ENCODE measurements at places on chromosomes 2 and 18. TPM values are rescaled to one million over a fixed set of nuclear protein-coding genes. Genes with fewer than 3 reads are reported as not detected.

- no peaks in the 10 kb centered on the region for H3K27me3 ChIP-seq
- no peak overlapping the region for H3K27ac ChIP-seq
- H3K4me1 ChIP-seq, result no peaks in the 10 kb centered on the region
- H3K36me3 ChIP-seq, result peaks cover 4% of the 10 kb centered on the region
- no peak overlapping the region for H3K4me3 ChIP-seq
These were observed 18.4 kb downstream of the NCOA1 start for GRCh38 chr2:24509425-24509824.

DNA sequence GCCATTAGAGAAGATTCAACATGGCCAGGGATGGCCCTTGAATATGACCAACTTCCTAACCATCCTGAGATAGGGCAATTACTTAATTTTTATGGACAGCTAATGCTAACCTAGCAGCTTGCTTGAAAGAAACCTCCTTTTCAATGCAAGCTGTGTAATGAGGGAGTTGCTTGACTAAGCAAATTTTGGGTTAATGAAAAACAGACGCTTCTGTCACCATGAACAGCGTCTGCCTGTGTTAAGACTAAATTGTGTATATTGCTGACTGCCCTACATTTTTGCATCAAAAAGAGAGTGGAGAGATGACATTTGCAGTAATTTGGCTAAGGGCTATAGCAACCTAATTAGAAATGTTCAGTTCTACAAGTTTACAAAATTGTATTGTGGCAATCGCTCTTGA, 319.2 kb upstream of the LRATD1 start:
- no peak overlapping the region for H3K4me3 ChIP-seq
- no peaks in the 10 kb centered on the region for H3K36me3 ChIP-seq
- H3K27ac ChIP-seq, result no peak overlapping the region
- H3K27me3 ChIP-seq, result no peaks in the 10 kb centered on the region
- no peaks in the 10 kb centered on the region for H3K4me1 ChIP-seq

- DNase-seq, result peak; percentile 87
- H3K4me3 ChIP-seq, result no peak overlapping the region
- peaks cover 65% of the 10 kb centered on the region for H3K4me1 ChIP-seq
- H3K36me3 ChIP-seq, result no peaks in the 10 kb centered on the region
- H3K27me3 ChIP-seq, result peaks cover 3% of the 10 kb centered on the region
- H3K27ac ChIP-seq, result peak overlapping the region; percentile 45
These were observed 7.0 kb downstream of the CTIF start for GRCh38 chr18:48545757-48546321.

DNA sequence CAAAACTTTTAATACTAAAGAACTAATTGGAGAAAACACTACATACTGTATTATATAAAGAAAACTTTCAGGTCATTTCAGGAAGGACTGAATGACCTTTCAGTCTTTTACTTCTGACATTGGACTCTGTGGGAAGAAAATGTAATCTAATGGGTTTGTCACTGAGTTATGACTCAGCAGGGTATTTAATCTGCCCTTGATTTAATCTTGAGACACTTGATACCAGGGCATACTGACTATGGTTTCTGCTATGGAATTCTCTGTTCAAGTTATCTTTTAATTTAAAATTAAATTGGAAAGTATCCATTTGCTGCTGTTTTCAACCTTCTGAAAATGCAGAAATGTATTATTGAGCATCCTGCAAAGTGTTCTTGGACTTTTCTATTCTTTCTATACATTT, 354.2 kb upstream of the GALNT5 start:
- H3K27ac ChIP-seq, result no peak overlapping the region
- no peak for DNase-seq
- no peak overlapping the region for H3K4me3 ChIP-seq
- H3K27me3 ChIP-seq, result no peaks in the 10 kb centered on the region

DNA sequence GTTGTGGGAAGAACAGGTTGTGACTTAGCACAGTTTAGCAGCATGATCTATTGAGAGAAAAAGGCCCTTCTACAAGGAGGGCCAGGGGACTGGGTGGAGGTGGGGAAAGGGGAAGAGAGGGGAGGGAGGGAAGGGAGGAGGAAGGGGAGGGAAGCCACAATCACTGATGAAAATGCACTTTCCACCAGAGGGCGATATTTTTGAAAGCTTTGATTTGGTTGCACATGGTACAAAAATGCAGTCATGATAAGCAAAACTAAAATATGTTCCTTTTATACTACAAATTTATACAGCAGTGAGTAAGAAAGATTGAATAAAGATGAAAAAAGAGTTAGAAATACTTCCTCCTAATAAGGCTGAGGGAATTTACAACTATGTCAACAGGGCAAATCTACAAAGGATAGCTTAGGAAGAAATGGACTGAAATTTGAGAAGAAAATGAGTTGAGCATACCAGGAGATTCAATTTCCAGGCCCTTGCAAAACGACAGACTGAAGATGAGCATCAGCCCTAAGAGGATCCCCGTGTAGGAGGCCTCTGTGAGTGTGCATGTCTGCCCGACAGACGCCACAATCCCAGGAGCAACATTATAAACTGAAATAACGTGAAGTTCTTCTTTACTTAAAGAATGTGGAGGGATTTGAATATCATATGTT, 17.2 kb downstream of the SH3YL1 start:
- peaks cover 35% of the 10 kb centered on the region for H3K36me3 ChIP-seq
- no peak overlapping the region for H3K4me3 ChIP-seq
- no peaks in the 10 kb centered on the region for H3K4me1 ChIP-seq
- H3K27me3 ChIP-seq, result no peaks in the 10 kb centered on the region
- no peak overlapping the region for H3K27ac ChIP-seq

DNA sequence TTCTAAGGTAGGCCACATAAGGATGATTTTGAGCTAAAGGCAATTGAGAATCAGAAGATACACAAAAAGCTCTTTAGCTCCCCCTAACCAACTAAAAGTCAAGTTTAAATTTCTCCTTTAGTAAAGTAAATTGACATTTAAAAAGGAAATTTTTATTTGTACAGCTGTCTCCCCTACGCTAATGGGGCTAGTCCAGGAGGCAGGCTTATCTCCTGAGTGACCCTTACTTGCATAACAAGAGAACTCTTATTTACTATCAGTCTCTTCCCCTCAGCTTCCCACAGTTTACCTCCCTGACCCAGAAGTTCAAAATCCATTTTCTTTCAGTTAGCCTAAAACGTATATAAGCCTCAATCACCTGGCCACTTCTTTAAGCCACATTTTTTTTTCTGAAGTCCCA, 1002.8 kb upstream of the NRXN1 start:
- H3K4me1 ChIP-seq, result no peaks in the 10 kb centered on the region
- H3K27me3 ChIP-seq, result no peaks in the 10 kb centered on the region
- no peaks in the 10 kb centered on the region for H3K36me3 ChIP-seq
- DNase-seq, result no peak
- no peak overlapping the region for H3K27ac ChIP-seq
- no peak overlapping the region for H3K4me3 ChIP-seq

DNA sequence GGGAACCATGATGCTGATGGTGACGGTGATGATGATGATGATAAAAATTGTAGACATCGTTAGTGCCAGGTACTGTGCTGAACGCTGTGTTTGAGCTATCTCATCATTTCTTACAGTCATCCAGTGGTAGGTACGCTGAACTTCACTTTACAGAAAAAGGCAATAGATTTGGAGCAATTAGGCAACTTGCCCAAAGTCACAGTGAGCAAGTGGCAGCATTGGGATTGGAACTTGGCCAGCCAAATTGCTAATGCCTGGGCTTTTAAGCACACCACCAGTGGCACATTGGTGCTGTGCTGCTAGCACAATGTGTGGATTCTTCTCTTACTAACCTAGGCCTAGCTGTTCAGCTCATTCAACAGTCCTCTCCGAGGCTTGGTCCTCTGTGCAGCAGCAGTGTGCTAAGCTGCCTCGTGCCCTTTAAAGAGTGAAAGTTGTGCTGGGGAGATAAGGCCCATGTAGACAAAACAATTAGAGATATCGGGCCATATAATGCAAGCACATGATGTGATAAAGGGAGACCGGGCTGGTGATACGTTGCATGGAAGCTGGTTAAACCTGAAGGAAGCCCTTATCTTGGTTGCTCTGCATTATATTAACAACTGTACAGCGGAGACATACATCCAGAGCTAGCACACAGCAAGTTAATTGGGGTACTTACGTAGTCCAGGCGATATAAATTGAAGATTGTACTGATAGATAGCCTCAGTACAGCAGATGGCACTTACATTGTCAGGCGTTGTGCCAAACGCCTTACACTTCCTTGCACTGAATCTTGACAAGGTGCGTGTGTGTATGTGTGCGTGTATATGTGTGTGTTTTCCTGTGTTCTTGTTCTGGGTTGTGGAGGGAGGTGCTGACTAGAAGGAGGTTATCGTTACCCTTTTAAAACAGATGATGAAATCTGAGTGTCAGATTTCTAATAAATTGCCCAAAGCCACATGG, 28.4 kb downstream of the HK2 start:
- H3K4me1 ChIP-seq, result peaks cover 4% of the 10 kb centered on the region
- H3K36me3 ChIP-seq, result no peaks in the 10 kb centered on the region
- no peak overlapping the region for H3K27ac ChIP-seq
- DNase-seq, result no peak

- H3K4me3 ChIP-seq, result no peak overlapping the region
- DNase-seq, result no peak
- no peaks in the 10 kb centered on the region for H3K27me3 ChIP-seq
- peaks cover 82% of the 10 kb centered on the region for H3K36me3 ChIP-seq
- H3K27ac ChIP-seq, result no peak overlapping the region
- H3K4me1 ChIP-seq, result peaks cover 54% of the 10 kb centered on the region
These were observed 49.8 kb downstream of the ADI1 start for GRCh38 chr2:3469486-3469885.

DNA sequence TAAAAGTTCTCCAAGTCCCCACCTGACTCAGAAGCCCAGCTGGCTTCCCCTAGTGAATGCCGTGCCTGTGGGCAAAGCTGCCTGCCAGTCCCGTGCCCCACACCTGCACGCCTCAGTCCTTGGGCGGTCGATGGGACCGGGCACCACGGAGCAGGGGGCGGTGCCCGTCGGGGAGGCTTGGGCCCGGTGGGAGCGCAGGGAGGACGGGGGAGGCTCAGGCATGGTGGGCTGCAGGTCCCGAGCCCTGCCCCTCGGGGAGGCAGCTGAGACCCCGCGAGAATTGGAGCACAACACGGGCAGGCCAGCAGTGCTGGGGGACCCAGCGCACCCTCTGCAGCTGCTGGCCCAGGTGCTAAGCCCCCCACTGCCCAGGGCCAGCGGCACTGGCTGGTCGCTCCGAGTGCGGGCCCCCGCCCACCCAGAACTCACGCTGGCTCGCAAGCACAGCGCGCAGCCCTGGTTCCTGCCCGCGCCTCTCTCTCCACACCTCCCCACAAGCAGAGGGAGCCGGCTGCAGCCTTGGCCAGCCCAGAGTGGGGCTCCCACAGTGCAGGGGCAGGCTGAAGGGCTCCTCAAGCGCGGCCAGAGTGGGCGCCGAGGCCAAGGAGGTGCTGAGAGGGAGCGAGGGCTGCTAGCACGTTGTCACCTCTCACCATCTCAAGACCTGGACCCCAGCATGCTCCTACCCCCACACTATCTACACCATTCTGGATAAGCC, 215.5 kb downstream of the TNS1 start:
- peaks cover 11% of the 10 kb centered on the region for H3K4me1 ChIP-seq
- no peak for DNase-seq
- no peak overlapping the region for H3K4me3 ChIP-seq
- peaks cover 3% of the 10 kb centered on the region for H3K36me3 ChIP-seq
- H3K27ac ChIP-seq, result no peak overlapping the region

- peak; percentile 52 for DNase-seq
- no peaks in the 10 kb centered on the region for H3K27me3 ChIP-seq
- no peak overlapping the region for H3K27ac ChIP-seq
- no peaks in the 10 kb centered on the region for H3K36me3 ChIP-seq
These were observed 24.0 kb downstream of the TMEM177 start for GRCh38 chr2:119702918-119703401.

DNA sequence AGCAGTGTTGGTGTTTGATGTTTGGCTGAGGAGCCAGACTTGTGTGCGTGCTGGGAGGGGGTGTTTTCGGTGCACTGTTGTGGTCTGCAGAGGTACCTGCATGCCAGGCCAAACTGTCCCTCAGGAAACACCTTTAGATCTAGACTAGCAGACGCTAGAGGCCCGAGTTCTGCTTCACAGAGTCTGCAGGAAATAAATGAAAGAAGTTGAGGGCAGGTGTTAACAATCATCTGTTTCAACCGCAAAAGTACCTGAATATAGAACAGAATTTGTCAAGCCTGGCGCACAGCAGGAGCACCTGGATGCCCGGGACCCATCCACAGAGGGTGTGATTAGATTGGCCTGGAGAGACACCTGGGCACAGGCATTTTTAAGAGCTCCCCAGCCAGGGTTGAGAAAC, 40.5 kb upstream of the REL start:
- H3K4me3 ChIP-seq, result no peak overlapping the region
- no peaks in the 10 kb centered on the region for H3K27me3 ChIP-seq
- no peak for DNase-seq
- H3K4me1 ChIP-seq, result no peaks in the 10 kb centered on the region

DNA sequence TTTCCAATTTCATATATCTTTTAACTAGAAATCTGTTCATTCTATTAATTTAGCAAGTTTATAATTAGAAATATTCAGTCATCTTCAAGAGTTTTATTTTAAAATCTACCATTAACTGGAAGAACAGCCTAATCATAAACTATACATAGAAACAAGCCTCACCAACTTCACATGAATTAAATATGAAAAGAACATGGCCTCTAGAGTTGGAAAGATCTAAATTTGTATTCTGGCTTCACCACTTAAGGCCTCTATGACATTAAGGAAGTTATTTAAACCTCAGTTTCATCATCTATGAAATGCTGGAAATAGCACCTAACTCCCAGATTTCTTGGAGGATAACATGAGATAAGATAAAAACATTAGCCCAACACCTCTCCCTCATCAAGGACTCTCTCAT, 51.4 kb upstream of the SCN7A start:
- no peak overlapping the region for H3K27ac ChIP-seq
- H3K4me3 ChIP-seq, result no peak overlapping the region
- no peaks in the 10 kb centered on the region for H3K36me3 ChIP-seq
- no peaks in the 10 kb centered on the region for H3K4me1 ChIP-seq
- no peak for DNase-seq
- H3K27me3 ChIP-seq, result no peaks in the 10 kb centered on the region

DNA sequence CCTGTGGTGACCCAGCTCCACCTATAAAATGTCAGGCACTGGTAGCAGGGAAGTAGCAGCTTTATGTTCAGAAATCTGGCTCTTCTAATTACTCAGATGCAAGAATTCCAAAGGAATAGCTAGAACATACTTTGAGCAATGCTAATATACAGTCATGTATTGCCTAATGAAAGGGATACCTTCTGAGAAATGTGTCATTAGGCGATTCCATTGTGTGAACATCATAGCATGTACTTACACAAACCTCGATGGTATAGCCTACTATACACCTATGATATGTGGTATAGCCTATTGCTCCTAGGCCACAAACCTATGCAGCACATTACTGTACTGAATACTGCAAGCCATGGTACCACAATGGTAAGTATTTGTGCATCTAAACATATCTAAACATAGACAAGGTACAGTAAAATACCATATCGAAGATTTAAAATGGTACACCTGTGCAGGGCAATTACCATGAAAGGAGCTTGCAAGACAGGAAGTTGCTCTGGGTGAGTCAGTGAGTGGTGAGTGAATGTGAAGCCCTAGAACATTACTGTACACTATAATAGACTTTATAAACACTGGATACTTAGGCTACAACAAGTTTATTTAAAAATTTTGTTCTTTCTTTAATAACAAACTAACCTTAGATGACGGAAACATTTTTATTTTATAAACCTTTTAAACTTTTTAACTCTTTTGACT, 50.3 kb upstream of the ETAA1 start:
- no peak overlapping the region for H3K4me3 ChIP-seq
- H3K27ac ChIP-seq, result no peak overlapping the region
- H3K36me3 ChIP-seq, result no peaks in the 10 kb centered on the region
- no peak for DNase-seq
- H3K4me1 ChIP-seq, result no peaks in the 10 kb centered on the region

ABCB11 gene
- total RNA-seq, result 0.04 TPM

MTERF4 gene
- total RNA-seq, result 28.6 TPM

DPP4 gene
- 13.4 TPM for total RNA-seq
